ENCODE measurements at places on chromosomes 11 and 22. TPM values are rescaled to one million over a fixed set of nuclear protein-coding genes. Genes with fewer than 3 reads are reported as not detected.

DNA sequence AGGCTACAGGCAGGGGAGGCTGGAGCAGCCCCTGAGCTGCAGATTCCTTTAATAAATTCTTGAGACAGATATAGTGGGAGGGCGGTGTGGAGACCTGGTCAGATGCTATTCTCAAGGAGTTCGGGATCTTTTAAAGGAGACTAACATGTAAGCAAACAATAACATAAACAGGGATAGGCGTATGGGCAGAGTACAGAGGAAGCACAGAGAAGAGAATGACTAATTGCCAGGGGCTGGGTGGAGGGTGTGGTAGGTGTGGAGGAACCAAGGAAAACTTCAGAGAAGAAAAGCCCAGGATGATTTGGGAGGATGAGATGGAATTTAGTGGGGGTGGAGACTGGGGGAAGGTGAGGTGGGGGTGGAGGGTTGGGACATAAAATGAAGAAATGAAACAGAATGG is 9.7 kb upstream of the HEPHL1 start:
- H3K4me1 ChIP-seq, result no peaks in the 10 kb centered on the region
- H3K36me3 ChIP-seq, result no peaks in the 10 kb centered on the region
- DNase-seq, result no peak
- no peaks in the 10 kb centered on the region for H3K27me3 ChIP-seq
- no peak overlapping the region for H3K4me3 ChIP-seq
- H3K27ac ChIP-seq, result no peak overlapping the region

DNA sequence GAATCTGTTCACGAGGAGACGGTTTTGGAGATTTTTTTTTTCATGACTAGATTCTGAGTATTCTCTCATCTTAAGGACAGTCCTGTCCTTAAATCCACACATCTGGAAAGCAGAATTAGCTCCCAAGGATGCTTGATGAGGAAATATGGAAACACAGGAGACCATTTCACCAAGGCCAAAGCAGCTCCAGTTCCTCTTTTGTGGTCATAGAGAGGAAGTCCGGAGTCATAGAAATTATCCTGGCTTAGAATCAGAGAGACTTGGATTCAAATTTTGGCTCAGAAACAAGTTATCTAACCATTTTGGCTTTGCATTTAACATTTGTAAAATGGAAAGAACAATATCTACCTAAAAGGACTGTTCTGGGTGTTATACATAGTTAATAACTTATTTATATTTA is 7.3 kb upstream of the TEAD1 start:
- peaks cover 43% of the 10 kb centered on the region for H3K27me3 ChIP-seq
- no peaks in the 10 kb centered on the region for H3K4me1 ChIP-seq
- H3K4me3 ChIP-seq, result no peak overlapping the region
- no peak overlapping the region for H3K27ac ChIP-seq
- DNase-seq, result no peak

DNA sequence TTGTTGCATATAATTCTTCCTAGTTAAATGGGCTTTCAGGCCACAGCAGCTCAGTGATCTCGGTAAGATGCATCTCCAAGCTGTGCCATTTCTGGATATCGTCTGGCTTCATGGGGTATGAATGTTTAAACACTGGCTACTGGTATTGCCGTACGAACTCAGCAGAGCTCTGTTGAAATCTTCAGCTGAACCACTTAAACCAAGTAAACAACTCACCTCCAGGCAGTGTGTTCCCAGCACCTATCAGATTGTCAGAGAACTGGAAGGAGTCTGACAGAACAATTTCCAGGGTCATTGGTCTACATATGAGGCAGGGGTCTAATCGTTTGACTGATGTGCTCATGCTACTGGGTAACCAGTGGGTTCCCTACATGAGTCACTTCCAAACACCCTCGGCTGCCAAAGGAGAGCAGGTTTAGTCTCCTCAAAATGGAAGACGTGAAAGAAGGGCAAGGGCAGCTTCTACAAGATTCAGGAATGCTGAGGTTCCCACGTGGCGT is 93.2 kb upstream of the BMAL1 start:
- DNase-seq, result no peak
- H3K4me1 ChIP-seq, result peaks cover 6% of the 10 kb centered on the region
- H3K27ac ChIP-seq, result no peak overlapping the region
- H3K36me3 ChIP-seq, result no peaks in the 10 kb centered on the region
- H3K4me3 ChIP-seq, result no peak overlapping the region

DNA sequence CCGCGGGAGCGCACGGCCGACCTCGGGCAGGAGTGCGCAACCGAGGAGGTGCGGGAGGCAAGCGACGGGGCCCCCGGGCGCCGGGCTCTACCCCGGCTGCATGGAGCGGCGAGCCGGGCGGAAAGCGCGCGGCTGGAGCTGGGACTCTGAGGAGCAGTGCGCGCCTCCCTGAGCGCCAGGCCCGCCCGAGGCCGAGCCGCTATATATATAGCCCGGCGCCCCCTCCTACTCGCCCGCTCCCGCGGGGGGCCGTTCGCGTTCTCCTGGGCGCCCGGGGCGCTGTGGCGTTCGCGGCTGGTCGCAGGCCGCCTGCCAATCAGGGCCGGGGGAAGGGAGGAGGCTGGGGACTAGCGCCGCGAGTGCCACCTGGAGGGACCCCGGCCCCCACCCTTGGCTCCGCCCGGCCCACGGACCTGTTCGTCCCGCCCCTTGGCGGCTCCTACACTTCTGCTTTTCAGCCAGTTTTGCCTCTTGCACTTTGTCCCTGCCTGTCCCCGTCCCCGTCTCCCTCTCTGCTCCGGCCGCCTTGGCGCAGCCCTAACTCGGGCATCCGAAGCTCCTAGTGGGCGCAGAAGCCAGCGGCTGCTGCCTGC is at the start of gene FGF4:
FGF4 (minus strand) TSS at position 179 of the 593 bp plus-strand sequence. CDS start 257 bp downstream, outside the sequence.
- H3K27ac ChIP-seq, result no peak within 1 kb of the TSS
- H3K4me3 ChIP-seq, result no peak within 1 kb of the TSS
- DNase-seq, result no peak
- H3K36me3 ChIP-seq, result no peaks in the 10 kb centered on the region
- no peaks in the 10 kb centered on the region for H3K4me1 ChIP-seq

- peaks cover 18% of the 10 kb centered on the region for H3K27me3 ChIP-seq
- no peak overlapping the region for H3K27ac ChIP-seq
- no peak for DNase-seq
- H3K4me1 ChIP-seq, result peaks cover 11% of the 10 kb centered on the region
- no peak overlapping the region for H3K4me3 ChIP-seq
Observed at GRCh38 chr11:134048028-134048427, 20.8 kb upstream of the JAM3 start.

- no peaks in the 10 kb centered on the region for H3K36me3 ChIP-seq
- no peak for DNase-seq
- H3K4me3 ChIP-seq, result no peak overlapping the region
- peaks cover 18% of the 10 kb centered on the region for H3K27me3 ChIP-seq
Observed at GRCh38 chr22:22769434-22770279, 118.0 kb upstream of the IGLL5 start.

The PATE4 gene
- total RNA-seq, result not detected

The MPPED2 gene
- not detected for total RNA-seq

Measured in activated T-helper 2 cell treated with anti-CD3 and anti-CD28 coated beads, Interferon-gamma antibody, Interleukin-2, Interleukin-4, amounts not matched to agents 10 μg/mL and 5 μg/mL and 100 μg/mL, durations not matched to agents 14 hours and 24 hours and 36 hours (primary cell).